Naive thymus-derived CD4-positive, alpha-beta T cell (primary cell): ENCODE measurements at places on chromosomes 13 and 19. TPM values are rescaled to one million over a fixed set of nuclear protein-coding genes. Genes with fewer than 3 reads are reported as not detected.

DNA sequence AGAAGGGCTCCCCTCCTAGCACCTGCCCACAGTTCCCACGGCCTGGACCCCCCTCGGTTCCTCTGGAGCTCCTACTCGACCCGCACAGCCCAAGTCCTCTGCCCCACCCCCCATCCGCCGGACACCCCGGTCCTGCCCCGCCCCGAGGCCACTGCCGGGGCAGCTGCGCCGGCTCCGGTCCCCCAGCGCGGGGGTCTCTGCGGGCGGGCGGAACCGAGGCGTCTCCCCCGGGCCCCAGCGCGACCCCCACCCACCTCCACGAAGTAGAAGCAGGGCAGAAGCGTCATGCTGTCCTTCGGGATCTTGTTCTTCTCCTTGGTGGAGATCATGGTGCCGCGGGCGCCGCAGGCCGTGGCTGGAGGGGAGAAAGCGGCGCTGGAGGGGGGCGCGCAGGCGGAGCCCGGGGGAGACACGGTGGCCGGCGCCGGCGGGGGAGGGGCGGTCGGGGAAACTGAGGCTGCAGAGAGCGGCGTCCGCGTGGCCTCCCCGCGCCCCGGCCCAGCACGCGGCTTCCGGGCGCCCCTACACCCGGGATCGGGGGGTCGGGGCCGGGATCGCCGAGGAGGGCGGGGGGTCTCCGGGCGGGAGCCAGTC lies 427 bp downstream of the PLPPR3 start:
- H3K4me3 ChIP-seq, result no peak overlapping the region
- no peaks in the 10 kb centered on the region for H3K4me1 ChIP-seq
- no peaks in the 10 kb centered on the region for H3K27me3 ChIP-seq
- no peak for DNase-seq
- no peak overlapping the region for H3K27ac ChIP-seq

Gene SCGB2B2
- 0.56 and 0.84 TPM in 2 replicates for total RNA-seq

DNA sequence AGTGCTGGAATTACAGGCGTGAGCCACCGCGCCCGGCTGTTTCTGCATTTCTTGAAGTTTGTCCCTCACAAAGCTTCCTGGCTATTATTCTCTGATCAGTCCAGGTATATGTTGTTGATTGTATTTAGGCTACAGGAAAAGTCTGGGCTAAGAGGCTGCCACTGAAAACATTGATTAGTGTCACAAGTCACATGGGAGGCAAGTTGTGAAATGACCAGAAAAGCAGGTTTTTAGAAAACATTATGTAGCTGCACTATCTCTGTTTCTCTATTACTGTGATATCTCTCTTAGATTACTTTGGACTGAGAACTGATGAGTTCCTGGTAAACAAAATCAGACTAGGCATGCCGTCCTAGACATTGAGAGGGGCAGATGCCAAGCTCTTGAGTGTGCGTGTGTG lies 16.0 kb upstream of the ZDHHC20 start:
- no peak for DNase-seq
- H3K27me3 ChIP-seq, result no peaks in the 10 kb centered on the region
- no peak overlapping the region for H3K27ac ChIP-seq
- H3K36me3 ChIP-seq, result no peaks in the 10 kb centered on the region
- H3K4me3 ChIP-seq, result no peak overlapping the region

Gene CD209
- not detected for total RNA-seq

- H3K27me3 ChIP-seq, result no peaks in the 10 kb centered on the region
- DNase-seq, result no peak
- no peak overlapping the region for H3K27ac ChIP-seq
- no peaks in the 10 kb centered on the region for H3K36me3 ChIP-seq
- H3K4me1 ChIP-seq, result peaks cover 53% of the 10 kb centered on the region
Measured at GRCh38 chr13:74056801-74057542, 77.2 kb downstream of the KLF12 start.

DNA sequence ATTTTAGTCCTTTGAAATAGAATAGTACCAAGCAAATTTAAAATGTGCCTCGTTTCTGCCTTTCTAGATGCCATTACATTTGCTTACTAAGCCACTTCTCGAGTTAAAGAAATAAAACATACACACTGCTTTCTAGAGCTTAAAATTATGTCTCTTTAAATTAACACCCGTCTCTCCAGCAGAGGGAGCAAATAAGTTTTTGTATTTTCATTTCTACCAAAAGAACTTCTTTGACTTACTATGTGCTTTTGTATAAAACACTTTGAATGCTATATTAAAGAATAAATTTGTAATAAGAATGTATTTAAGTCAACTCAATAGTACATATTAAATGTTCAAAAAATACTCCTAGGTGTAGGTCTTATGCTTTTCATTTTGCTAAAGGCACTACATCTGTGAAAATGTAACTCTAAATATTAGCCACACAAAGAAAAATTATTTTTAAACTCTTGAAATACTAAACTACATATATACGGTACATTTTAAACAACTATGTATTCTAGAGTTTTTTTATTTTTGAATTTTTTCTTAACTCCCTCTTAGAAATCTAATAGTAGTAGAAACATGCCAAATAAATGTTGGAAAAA lies 269.3 kb upstream of the MIR17HG start:
- no peak overlapping the region for H3K4me3 ChIP-seq
- no peak for DNase-seq
- no peaks in the 10 kb centered on the region for H3K27me3 ChIP-seq
- no peaks in the 10 kb centered on the region for H3K36me3 ChIP-seq
- no peaks in the 10 kb centered on the region for H3K4me1 ChIP-seq

Gene ZNF99
- total RNA-seq, result not detected
